ENCODE measurements at places on chromosomes 3 and 15. TPM values are rescaled to one million over a fixed set of nuclear protein-coding genes. Genes with fewer than 3 reads are reported as not detected.

The MESP1 gene
- not detected for total RNA-seq

DNA sequence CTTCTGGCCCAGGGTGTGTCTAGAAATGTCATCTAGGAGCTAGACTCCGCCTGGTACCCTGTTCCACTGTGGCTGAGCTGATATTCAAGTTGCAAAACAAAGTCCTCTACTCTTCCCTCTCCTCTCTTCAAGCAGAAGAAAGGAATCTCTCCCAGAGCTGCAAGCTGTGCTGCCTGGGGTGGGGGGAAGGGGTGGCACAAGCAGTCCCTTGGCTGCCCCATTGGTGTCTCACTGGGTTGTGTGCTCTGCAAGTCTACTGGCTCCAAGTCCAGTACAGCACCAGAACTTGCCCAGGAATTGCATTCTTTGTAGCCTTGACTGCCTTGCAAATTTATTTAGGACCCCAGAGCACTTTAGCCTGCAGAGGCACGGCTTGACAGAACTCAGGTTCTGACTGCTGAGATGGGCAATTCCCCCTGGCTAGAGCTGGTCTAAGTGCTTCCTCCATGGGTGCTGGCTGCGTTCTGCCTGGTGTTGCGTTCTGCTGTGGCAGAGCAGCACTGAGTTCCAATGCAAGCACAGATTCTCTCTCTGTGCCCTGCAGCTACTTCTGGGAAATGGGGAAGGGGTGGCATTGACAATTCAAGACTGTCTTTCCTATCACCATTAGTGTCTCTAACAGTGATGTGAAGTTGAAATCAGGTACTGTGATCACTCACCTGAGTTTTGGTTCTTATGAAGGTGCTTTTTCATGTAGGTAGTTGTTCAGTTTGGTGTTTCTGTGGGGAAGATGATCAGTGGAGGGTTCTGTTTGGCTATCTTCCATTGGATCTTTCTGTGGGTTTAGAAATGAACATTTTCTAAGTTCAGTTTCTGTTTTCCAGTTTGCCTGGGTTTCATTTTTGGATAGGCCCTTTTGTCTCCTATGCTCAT lies 39.5 kb downstream of the OXSR1 start:
- H3K4me3 ChIP-seq = no peak overlapping the region
- H3K27me3 ChIP-seq = no peaks in the 10 kb centered on the region
- H3K36me3 ChIP-seq = peaks cover 18% of the 10 kb centered on the region
- no peaks in the 10 kb centered on the region for H3K4me1 ChIP-seq
- no peak overlapping the region for H3K27ac ChIP-seq

GRCh38 chr3:77414881-77415280 lies 375.0 kb downstream of the ROBO2 start:
- H3K4me3 ChIP-seq = no peak overlapping the region
- no peaks in the 10 kb centered on the region for H3K4me1 ChIP-seq
- H3K36me3 ChIP-seq = no peaks in the 10 kb centered on the region
- no peak for DNase-seq
- no peak overlapping the region for H3K27ac ChIP-seq
- no peaks in the 10 kb centered on the region for H3K27me3 ChIP-seq

DNA sequence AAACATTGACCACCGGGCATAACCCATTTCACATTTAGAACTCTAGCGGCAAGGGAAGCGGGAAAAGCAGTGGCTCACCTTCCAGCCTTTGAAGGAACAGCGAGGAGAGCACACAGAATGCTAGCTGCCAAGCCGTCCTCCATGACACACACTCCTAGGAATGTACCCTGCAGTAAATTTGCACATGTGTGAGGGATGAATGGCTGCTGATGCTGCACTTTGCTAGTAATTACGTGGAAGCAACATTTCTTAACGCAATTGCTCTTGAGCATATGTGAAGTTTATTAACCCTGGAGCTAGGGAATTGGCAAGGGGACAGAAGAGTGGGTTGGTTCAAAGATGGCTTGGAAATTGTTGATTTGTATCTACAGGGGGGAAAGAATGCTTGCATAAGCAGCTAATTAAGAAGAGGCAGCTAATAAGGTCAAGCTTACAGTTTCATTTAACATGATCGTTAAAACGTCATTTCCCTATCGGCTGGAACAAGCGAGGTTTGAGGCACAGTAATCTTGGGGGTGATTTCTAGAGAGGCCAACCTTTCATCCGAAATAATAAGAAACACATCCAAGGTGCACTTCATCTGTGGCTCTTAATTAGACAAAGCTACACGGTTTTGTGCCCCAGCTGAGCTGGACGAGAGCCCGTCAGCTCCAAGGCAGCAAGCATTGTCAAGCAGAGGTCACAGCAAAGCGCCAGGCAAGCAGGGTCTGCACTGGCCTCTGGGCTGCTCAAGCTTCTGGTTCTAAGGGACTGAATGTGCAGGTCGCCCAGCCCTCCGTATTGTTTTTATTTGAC lies 123.4 kb downstream of the CHSY1 start:
- H3K4me1 ChIP-seq = peaks cover 24% of the 10 kb centered on the region
- no peak for DNase-seq
- no peaks in the 10 kb centered on the region for H3K27me3 ChIP-seq
- no peaks in the 10 kb centered on the region for H3K36me3 ChIP-seq

DNA sequence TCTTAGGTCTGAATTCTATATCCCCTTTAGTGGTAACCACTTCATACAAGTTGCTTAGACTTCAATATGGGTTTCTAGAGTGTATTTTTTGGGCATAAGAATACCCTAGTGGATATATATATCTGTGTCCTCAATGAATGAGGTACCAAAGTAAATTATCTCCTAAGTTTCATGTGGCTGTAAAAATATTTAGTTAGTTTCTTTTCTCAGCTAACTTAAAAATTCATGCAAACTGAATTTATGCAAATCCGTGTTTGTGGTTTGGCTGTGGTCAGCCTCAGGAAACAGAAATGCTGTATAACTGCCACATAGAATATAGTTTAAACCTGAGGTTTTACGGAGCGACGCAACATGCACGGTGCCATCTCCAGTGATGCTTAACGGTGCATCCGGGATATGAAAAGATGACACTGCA lies 80.3 kb downstream of the PEX5L start:
- no peak overlapping the region for H3K27ac ChIP-seq
- H3K4me1 ChIP-seq = no peaks in the 10 kb centered on the region
- H3K4me3 ChIP-seq = no peak overlapping the region
- no peak for DNase-seq

GRCh38 chr15:72737723-72738122 lies 45.8 kb downstream of the ADPGK start:
- H3K27me3 ChIP-seq = no peaks in the 10 kb centered on the region
- no peak for DNase-seq
- H3K27ac ChIP-seq = no peak overlapping the region

GRCh38 chr15:57198654-57199291 lies 177.5 kb upstream of the CGNL1 start:
- H3K27ac ChIP-seq = no peak overlapping the region
- H3K27me3 ChIP-seq = no peaks in the 10 kb centered on the region
- H3K4me3 ChIP-seq = no peak overlapping the region
- peaks cover 3% of the 10 kb centered on the region for H3K36me3 ChIP-seq
